NCI-H1417 treated with DMSO at 0.1 percent for 48 hours (cell line): ENCODE measurements at places on chromosomes 5 and 9.

DNA sequence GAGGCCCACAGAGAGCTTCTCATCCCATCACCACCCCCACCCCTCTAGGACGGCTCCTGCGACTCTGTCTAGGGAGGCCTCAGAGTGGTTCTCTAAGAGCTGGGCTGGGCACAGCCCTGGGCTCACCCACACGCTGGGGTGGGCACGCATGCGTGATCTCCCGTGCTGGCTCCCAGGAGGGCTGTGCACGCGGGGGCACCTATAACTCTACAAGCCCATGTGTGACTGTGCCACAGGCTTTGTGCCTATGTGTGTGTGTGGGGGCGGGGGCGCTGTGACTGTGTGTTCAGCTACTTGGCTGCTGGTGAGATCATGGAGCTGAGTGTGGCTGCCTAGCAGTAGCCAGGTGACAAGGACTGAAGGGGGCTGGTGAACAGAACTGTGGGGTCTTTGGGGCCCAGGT is 32.2 kb downstream of the NDUFA8 start:
- DNase-seq, result no peak

- DNase-seq, result no peak
Observed at GRCh38 chr5:2017540-2018389, 135.0 kb upstream of the IRX4 start.

DNA sequence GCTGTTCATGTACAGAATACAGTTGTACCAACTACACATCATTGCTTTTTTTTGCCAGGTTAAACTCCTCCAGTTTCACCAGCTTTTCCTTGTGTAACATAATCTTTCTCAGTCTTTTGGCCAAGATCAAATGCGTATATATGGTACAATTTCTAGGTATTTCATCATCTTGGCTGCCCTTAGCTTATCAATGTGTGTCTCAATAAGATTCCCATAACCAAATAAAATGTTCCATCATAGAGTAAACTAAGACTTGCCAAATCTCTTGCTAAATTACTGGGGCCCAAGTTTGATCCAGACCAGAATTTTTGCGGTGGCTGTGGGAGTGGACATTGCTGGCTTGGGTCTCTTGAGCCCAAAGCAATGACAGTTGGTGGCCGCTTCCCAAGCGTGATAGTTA is 24.3 kb upstream of the ERBIN start:
- no peak for DNase-seq

DNA sequence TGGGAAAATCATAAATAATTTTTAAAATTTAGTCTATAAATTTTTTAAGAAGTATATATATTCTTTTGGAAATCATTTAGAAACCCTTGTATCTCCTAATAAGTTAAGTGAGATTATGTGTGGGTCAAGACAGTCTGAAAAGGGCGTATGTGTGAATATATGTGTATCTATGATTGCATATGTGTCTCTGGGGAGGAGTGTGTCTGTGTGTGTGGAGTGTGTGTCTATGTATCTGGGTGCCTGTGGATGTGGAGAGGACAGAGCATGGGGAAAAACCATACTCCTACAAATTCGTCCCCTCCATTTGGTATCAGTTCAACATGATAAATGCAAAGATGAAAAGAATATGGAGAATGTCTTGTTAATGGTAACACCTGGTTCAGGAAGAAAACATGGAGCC is 342.0 kb upstream of the ACTBL2 start:
- DNase-seq, result no peak

- DNase-seq, result no peak
Observed at GRCh38 chr5:147303976-147304375, 69.2 kb downstream of the STK32A start.

DNA sequence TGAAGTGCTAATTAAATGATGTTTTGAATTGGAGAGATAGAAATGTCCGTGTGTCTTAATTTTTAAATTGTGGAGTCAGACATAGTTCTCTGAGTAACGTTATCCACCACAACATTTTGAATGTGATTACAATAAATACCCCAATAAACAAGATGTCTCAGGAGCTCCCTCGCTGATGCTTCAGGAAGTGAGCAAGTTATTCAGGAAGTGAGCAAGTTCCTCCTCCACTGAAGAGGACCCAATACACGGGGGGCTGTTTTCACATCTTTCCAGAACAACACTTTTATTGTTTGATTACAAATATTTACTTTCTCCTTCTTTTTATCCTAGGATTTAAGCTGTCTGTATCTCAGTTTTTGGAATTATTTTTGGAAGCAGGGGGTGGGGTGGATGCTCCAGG is 363.8 kb downstream of the LRRC70 start:
- no peak for DNase-seq

DNA sequence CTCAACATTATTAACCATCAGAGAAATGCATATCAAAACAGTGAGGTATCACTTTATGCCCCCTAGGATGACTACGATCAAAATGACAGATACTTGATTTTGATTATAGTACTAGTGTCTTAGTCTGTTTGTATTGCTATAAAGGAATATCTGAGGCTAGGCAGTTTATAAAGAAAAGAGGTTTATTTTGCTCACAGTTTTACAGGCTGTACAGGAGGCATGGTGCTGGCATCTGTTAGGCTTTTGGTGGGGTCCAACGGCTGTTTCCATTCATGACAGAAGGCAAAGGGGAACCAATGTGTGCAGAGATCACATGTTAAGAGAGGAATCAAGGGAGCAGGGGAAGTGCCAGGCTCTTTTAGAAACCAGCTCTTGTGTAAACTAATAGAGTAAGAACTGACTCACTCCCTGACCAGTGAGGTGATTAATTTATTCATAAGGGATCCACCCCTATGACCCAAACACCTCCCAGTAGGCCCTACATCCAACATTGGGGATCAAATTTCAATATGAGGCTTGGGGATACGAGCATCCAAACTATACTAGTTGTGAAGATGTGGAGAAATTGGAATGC is 16.0 kb upstream of the AFF4 start:
- DNase-seq, result no peak

DNA sequence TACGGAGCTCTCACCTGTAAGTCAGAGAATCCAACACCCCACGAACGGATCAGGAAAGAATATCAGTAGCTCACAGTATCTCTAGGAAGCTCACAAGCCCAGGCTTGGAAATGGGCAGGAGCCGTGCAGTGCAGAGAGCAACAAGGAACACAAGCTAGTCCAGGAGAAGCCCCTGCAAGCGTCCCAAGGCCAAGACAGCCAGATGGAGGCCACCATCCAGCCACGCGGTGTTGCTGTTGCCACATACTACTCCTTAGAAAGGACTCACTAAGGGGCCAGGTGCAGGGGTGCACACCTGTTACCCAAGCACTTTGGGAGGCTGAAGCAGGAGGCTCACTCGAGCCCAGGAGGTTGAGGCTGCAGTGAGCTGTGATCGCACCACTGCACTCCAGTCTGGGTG is 15.4 kb upstream of the VAV2 start:
- no peak for DNase-seq

DNA sequence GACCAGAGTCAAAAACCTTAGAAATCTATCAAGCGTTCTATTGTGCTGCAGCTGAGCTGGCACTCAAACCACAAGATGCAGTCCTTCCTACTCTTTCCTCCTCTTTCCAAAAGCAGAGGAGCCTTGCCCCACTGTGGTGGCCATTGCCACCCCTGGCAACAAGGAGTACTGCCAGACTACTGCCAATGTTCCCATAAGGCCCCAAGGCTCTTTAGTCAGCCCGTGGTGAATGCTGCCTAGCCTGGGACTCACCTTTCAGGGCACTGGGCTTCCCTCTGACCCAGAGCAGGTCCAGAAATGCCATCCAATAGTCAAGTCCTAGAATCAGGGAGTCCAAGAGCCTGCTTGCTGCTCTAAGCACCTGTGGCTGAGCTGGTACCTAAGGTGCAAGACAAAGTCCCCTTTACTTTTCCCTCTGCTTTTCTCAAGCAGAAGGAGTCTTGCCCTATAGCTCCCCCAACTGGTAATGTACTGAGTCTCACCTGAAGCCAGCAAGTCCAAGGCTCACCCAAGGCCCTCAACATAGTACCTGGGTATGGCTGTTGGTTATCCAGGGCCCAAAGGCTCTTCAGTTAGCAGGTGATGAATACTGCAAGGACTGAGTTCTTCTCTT is 219.4 kb downstream of the ATPSCKMT start:
- DNase-seq, result no peak

DNA sequence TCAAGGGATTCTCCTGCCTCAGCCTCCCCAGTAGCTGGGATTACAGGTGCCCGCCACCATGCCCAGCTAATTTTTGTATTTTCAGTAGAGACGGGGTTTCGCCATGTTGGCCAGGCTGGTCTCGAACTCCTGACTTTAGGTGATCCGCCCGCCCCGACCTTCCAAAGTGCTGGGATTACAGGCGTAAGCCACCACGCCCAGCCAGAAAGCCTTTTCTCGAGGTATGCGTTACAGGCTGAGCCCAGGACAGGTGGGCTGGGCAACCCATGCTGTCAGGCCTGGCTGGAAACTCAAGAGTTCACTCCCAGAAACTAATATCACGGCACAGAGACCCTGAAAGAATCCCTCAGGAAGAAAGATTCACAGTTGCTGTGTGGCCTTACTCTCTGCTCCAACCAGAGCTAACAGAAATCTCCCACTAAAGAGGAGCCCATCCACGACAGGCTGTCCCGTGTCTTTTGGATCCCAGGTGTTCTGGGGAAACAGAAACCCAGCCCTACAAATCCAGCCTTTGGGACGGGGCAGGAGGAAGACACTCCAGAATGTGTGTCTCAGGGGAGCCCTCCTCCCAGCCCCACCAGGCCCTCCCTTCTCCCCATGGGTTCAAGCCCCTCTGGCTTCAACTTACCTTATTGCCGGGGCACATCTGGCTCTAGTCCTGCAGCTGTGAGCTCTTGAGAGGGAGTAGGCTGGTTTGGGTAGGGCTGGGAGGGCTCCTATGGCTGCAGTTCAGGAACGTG is 400 bp downstream of the TIFAB start:
- DNase-seq, result no peak

GRCh38 chr5:43065948-43066798 is 26.1 kb upstream of the ANXA2R start:
- DNase-seq, result peak; percentile 44

DNA sequence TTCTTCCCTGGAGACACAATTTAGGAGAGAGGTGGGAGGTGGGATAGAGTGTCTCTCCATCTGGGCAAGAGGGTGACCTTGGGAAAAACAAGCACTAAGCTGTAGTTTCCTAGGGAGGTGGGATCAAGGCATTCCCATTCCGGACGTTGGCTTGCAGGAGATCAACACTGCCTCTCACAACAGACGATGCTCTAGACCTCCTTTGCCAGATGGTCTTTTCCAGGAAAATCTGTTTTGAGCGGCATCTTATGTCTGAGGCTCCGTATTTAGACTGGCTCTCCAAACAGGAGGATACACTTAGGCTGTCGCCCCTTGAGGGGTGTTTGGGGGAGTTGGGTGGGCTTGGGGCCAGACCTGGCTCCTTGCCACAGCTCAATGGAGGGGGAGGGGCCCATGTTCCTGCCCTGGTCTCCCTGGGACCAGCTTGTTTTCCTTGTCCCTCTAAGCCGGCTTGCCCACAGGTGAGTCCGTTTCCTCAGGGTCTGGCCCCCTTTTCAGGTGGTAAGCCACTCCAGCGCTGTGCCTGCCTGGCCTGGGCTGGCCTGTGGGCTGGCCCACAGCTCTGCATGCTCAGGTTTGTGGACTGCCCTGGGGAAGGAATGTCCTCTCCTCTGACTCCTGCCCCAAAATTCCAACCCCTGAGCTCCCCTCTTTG is 2.4 kb downstream of the PSD2 start:
- no peak for DNase-seq

DNA sequence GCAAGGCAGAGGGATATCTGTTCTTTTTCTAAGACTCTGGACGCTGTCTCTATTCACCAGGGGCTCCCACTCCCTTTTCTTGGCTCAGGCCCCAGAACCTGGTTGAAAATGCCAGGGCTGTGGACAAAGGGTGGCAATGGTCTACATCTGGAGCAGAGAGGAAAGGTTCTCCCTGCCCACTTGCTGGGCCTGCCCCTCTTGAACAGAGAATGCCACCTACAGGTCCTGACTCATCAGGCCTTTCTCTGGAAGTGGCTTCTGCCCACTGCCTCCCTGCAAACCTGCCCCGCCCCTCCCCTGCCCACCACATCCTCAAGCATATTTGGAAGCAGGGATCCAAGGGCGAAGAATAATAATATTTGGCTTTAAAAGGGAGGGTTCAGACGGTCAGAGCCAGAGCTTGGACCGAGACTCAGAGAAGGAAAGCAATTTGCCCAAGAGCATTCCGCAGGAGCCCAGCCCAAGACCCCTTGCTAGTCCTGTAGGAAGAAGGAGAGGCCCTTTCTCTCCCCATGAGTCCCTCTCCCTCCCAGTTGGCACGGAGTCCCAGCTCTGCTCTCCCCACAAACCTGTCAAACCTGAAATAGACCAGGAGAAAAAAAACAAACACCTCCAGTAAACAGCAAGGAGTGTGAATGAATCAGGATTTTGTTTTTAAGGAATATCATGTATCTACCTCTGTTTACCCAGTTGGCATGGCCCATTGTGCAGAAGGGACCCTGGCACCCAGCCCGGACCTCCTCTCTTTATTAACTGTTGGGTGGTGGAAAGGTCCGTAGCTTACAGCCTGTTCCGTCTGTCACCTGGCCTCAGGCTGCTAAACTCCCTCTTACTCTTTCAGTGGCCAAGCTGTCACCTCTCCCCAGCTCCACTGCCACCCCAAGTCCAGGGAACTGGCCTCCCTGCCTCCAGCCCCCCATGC is 37.7 kb upstream of the STXBP1 start:
- DNase-seq, result peak; percentile 91

GRCh38 chr5:1141834-1142233 is 30.0 kb upstream of the SLC12A7 start:
- no peak for DNase-seq

GRCh38 chr9:136571531-136571930 is 25.7 kb upstream of the NOTCH1 start:
- DNase-seq, result no peak

DNA sequence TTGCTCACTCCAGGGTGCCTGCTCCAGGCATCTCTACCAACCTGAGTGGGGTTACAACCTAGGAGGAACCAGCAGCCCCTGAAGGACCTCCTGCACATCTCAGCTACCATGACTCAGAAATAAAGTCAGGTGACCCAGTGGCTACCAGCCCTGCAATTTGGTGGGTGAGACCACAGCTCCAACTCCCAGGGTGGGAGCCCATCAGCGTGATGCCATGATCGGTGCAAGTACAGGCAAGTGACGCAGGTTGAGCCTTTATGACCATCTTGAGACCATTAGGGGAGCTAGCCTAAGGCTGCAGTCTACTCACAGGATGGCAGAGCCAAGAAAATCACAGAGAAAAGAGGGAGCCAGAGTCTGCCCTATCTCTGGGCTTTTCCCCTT is 8.6 kb downstream of the SEPTIN8 start:
- DNase-seq, result no peak
